Small intestine (tissue), 16 donors: ENCODE measurements at places on chromosomes 1 and 21. TPM values are rescaled to one million over a fixed set of nuclear protein-coding genes. Genes with fewer than 3 reads are reported as not detected.

The KCNK2 gene
- 1.9 TPM for polyA plus RNA-seq

The HAO2 gene
- 0.04 TPM for polyA plus RNA-seq

The CFHR5 gene
- not detected for polyA plus RNA-seq

The TINAGL1 gene
- polyA plus RNA-seq: 18.4 TPM

The BACE2 gene
- 4.0 TPM for polyA plus RNA-seq

The LEMD1 gene
- polyA plus RNA-seq: 1.1 TPM
